ENCODE measurements at places on chromosomes 3 and 15.

GRCh38 chr3:194206320-194206719 is 70.4 kb downstream of the HES1 start:
- DNase-seq, result no peak

GRCh38 chr15:89662893-89663626 is 7.8 kb upstream of the KIF7 start:
- DNase-seq, result no peak

DNA sequence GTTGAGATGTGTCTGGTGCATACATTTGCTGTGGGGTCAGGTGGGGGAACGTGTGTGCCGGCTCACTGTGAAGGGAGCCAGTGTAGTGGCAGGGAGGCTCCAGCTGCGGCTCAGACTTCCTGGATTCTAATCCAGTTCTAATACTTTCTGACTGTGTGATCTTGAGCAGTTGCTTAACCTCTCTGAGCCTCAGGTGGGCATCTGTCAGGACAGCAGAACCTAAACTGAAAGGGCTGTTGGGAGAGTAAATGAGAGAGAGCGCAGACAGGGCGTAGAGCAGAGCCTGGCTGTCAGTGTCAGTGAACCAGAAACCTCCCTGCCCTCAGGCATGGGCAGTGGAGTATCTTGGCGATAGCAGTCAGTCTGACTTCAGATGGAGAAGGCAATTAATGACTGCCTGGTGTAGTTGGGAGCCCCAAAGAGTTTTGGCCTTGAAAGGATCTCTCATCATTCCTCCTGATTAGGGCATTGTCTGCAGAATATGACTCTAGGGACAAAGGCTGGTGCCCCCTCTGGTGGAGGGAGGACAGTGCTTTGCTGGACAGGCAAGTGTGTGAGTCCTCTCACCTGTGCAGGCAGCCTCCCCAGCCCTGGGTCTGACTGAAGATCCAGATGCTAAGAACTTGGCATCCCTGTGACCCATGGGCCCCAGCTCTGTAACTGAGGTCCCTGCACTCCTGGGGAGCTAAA is 9.6 kb downstream of the KBTBD13 start:
- DNase-seq, result no peak

DNA sequence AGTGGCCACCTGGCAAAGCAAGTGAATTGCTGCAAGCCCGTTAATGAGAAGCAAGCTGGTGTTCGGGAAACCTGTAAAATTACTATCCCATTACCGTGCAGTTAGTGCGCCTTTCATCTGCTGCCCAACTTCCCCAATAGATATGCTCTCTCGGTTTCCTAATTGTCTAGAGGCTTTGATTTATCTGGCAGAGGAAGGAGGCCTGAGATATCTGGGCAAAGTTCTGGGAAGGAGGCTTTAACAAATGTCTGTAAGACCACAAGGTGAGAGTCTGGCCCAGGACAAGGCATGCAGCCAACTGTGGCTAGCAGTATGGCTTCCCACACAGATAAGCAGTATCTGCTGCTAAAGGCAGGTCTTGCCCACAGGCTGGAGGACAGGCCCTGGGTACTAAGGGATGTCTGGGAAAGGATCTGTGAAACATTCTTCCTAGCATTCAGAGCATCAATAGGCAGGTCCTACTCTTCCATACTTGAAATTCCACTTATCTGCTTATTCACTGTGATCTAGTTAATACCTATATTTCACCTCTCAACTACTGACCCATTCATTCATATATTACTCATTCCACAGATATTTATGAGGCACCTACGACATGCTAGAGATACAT is 130.0 kb upstream of the SLC2A2 start:
- no peak for DNase-seq

DNA sequence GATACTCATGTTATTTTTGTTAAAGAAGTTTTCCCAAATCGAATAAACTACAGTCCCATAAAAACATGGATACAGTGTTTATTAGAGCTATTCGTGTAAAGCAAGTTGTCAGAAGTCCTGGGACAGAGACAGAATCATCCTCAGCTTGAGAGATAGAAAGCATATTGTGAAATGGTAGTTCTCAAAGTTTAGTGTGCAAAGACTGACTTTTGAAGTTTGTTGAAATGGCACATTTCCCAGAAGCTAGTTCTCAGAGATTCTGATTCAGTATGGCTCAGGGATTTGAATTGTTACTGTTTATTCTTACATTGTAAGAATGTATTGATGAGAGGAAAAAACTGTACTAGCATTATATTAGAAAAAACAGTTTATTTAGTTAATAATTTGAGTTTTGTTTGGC is 22.1 kb downstream of the GABRR3 start:
- no peak for DNase-seq

GRCh38 chr15:67296188-67296587 is 41.6 kb downstream of the IQCH start:
- no peak for DNase-seq

DNA sequence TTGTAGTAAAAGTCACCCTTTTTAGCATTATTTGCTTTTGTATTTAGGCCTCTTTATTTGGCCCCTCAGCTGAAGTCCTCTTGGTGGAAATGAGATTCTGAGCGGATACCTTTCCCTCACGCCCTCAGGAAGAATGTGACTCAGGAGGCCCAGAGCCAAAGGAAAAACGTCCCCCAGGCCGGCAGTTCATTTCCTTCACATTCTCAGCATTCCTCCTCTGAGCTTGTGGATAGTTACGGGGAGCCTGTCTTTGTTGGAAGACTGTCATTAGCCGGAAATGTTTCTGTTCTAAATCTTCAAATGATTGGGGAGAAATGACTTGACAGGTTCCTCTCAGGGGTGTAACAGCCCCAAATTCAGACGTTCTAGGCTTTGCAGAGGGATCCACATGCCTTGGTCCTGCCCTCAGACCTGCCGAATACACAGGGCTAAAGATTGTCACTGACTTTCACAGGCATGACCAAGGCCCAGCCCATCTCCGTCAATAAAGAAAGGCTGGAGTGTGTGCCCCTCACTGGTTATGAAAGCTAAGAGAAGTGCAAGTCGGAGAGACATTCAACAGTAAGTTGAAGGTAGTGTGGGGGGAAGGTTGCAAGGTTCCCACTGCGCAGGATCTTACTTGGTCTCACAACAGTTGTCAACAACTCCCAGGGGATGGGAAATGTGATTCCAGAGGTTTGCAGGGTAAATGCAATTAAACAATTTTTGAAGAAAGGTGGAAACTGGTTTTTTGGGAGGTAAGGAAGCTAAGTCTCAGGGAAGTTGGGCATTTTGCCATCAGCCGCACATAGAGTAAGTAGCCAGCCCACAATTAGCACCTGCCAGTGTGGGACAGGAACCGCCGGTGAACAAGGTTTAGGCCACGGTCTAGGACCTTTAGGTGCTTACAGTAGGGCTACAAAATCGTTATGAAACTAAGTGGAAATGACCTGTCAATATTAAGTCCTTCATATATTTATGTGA is 39.7 kb upstream of the MYZAP start:
- DNase-seq, result no peak
